Fibroblast of skin of back (primary cell): ENCODE measurements at places on chromosomes 4 and X.

DNA sequence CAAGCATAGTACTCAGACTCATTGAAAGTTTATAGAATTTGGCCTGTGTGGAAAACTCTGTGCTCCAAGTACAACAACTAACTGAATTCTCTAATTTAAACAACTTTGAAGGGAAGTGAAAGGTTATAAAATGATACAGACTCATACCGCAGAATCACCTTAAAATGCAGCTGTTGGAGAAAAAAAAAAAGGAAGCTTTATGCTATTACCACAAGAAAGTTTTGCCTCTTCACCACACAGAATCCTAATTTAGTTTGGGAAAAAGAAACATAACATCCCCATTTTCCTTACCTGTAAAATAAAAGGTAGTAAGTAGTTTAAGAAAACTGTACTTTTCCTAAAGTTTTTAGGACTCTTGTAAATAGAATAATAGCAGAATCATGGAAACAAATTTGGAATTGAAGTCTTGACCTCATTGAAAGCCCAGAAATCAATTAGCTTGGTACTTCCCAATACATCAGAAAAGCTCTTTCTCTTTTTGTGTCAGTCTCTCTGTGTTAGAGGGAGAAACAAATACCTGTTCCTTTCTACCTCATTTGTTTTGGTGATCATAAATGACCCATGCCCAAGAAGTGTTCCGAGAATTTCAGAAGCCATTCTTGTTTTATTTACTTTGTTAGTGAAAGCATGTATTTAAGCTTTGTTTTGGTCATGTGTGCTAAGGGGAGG lies 78.8 kb downstream of the NFKB1 start:
- no peak for DNase-seq

GRCh38 chr4:88158038-88158488 lies 376 bp downstream of the ABCG2 start:
- DNase-seq: no peak

- peak; percentile 46 for DNase-seq
These were observed 21.5 kb downstream of the JADE1 start for GRCh38 chr4:128830906-128831503.

GRCh38 chr4:124753941-124754581 lies 41.5 kb upstream of the ANKRD50 start:
- DNase-seq: no peak

DNA sequence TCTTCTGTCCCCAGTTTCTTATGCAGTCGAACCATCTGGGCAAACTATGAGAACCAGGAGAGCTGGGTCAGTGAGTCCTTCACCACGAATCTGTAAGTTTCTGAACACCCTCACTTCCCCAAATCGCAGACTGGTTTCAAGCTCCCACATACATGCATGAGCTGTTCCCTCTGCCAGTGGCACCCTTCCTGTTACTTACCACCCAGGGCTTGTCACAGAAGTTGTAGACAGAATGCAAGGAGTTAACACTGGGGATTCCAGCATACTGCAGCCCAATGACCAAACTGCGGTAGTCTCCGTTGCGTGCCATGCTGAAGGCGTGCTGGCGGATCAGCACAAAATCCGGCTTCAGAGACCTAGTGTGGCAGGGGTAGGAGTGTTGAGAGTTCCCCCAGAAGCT lies 14.6 kb downstream of the SYN1 start:
- no peak for DNase-seq

GRCh38 chrX:23911126-23911835 lies 3.5 kb downstream of the CXorf58 start:
- no peak for DNase-seq

- no peak for DNase-seq
These were observed 523.3 kb downstream of the PPARGC1A start for GRCh38 chr4:23366557-23366906.

- no peak for DNase-seq
These were observed 1056.7 kb downstream of the PCDH19 start for GRCh38 chrX:99353412-99353811.

GRCh38 chr4:6527683-6528595 lies 47.0 kb upstream of the MAN2B2 start:
- no peak for DNase-seq

- no peak for DNase-seq
These were observed 42.5 kb upstream of the BBS12 start for GRCh38 chr4:122689972-122690371.

DNA sequence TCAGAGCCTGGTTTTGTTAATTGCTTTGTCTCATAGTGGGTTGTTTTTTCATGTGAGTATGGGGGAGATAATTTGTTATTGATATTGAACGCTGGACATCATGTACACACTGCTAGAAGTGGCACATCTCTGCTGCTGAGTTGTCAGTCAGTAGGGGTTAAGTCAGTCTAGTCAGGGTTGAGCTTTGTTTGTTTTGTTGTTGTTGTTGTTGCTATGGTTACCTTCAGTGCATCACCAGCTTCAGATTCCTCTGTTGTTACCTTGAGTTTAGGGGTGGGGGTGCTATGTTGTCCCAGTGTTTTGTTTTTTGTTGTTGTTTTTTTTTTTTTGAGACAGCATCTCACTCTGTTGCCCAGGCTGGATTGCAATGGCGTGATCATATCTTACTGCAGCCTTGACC lies 9.9 kb downstream of the YIPF6 start:
- no peak for DNase-seq

GRCh38 chr4:98539741-98540140 lies 118.7 kb downstream of the TSPAN5 start:
- no peak for DNase-seq

DNA sequence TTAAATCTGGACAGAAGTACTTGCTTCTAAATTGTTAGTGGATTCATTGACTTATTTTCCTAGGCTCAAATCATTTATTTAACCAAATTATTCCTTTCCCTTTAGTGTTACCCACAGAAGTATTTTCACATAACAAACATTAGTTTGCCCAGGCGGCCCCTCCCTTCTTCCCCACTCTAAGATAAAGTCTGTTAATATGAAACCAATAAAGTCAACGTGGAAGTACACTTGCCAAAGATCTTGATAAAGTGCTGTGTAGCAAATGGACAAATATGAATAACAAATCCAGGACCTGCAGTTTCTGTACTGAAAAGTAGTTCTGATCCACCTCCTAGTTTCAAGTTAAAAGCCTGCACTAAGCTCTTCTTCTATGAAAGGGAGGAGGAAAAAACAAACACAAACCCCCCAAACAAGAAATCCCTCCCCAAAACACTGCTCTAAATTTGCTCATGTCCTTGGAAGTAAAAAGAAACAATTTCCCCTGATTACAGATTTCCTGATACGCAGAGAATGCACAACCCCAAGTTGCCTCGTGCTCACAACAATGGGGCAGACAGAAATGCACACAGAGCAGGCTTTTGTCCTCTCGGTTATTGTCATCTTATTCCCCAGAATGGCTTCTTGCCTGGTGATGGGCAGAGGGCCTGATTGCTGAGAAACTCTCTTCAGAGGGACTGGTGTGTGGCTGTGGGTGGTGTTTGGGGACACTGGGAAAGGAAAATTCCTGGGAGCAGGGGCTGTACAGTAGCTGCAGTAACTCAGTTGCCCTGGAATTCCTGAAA lies 23.2 kb downstream of the TMSB4X start:
- DNase-seq: no peak

DNA sequence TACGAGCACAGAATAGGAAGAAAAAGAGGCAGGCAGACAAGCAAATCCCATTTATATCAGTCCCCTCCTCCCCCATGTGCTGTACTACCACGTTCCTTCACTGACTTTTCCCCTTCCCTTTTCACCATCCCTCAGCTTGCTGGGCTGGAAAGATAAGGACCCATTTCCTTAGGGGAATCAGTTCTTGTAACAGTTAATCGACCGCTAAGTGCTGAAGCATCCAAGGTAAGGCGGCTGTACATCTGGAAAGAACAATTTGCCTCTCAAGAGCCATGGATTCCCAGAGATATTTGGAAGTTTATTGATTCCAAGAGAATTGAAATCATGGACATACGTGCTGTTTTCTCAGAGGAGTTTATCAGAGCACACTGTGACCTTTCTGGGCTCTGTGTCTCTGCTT lies 1688.0 kb downstream of the STIM2 start:
- no peak for DNase-seq
